Thoracic aorta (tissue), 2 donors: ENCODE measurements at places on chromosomes 16 and 17.

DNA sequence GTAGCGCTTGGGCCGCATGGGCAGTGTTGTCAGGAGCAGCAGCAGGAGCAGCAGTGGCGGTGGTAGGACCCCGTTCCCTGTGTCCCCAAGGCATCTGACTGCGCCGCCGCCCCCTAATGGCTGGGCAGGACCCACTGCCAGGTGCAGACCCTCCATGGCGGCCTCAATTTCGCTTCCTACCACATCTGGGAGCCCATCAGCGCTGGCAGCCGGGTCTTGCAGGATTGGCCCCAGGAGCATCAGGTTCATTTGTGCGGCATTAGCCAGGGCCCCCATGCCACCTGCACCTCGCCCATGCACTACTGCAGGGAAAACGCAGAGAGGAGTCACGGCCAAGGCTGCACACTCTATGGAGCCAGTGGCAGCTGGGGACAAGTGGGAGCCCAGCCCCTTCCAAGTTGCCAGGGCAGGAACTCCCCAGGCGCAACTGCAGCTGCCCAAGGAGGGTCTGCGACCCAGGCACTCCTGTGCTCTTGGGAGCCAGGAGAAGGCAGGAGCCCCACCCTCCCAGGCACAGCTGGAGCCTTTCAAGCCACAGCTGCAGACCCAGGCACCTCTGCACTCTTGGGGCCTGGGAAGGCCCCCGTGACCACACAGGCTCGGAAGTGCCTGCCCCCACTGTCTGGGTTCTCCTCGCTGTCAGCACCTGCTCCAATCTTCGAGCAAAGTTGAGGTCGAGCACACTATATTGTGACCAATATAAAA is 594.2 kb downstream of the KCNJ18 start:
- H3K27me3 ChIP-seq = no peaks in the 10 kb centered on the region
- H3K4me1 ChIP-seq = no peaks in the 10 kb centered on the region
- no peaks in the 10 kb centered on the region for H3K36me3 ChIP-seq
- H3K27ac ChIP-seq = no peak overlapping the region
- no peak overlapping the region for H3K4me3 ChIP-seq

- H3K4me3 ChIP-seq = no peak overlapping the region
- peaks cover 58% of the 10 kb centered on the region for H3K36me3 ChIP-seq
- no peaks in the 10 kb centered on the region for H3K4me1 ChIP-seq
These were observed 45.4 kb downstream of the COG7 start for GRCh38 chr16:23407436-23408127.

- no peak overlapping the region for H3K4me3 ChIP-seq
- peaks cover 53% of the 10 kb centered on the region for H3K36me3 ChIP-seq
- no peak overlapping the region for H3K27ac ChIP-seq
These were observed 18.8 kb downstream of the DHX38 start for GRCh38 chr16:72112452-72112792.

DNA sequence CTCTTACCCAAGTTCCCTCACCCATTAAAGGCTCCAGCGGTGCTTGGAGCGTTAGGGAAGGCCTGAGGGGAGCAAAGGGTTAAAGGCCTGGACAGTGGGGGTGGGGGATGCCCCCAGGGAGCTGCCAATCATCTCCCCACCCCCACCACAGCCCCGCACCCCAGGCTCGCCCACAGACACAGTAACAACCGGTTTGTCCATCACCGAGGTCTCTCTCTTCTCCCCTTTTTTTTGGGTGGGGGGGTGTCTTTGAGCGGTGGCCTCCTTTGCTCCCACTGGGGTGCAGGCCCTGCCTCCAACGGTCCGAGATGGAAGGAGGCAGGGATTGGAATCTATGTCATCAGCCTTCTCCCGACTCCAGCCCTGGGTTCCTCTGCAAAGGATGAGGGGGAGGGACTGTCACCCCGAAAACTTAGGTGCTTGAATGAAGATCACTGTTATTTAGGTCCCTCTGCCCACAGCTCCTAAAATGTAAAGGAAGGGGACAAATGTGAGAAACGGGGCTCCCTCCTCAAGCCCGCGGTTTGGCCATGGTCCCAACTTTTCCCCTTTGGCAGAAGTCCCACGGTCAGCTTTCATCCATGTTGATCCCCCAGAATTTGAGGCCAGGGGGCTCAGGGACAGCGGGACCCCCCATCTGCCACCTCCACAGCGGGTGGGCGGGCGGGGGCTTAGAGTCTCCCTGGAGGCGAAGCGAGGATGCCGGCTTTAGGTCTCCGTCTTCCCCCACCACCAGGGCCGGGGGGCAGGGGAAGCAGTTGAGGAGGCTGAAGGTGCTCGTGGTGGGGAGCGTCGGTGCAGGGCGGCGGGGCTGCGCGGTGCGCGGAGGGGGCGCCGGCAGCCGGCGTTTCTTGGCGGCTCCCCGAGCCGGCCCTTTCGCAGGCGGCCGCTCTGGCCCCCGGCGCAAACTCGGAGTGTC is 1.7 kb downstream of the EPOP start:
- H3K36me3 ChIP-seq = no peaks in the 10 kb centered on the region
- DNase-seq = no peak
- no peak overlapping the region for H3K27ac ChIP-seq
- peak overlapping the region; percentile 82 for H3K4me3 ChIP-seq
- peaks cover 10% of the 10 kb centered on the region for H3K4me1 ChIP-seq

- H3K36me3 ChIP-seq = peaks cover 3% of the 10 kb centered on the region
- H3K27ac ChIP-seq = no peak overlapping the region
- H3K27me3 ChIP-seq = no peaks in the 10 kb centered on the region
- no peak for DNase-seq
- H3K4me1 ChIP-seq = no peaks in the 10 kb centered on the region
These were observed 24.3 kb downstream of the CDK12 start for GRCh38 chr17:39485555-39485954.

GRCh38 chr17:78034429-78035091 is 76.1 kb downstream of the TNRC6C start:
- no peaks in the 10 kb centered on the region for H3K27me3 ChIP-seq
- peak overlapping the region; percentile 56 for H3K27ac ChIP-seq
- H3K4me3 ChIP-seq = no peak overlapping the region
- H3K36me3 ChIP-seq = peaks cover 6% of the 10 kb centered on the region
- H3K4me1 ChIP-seq = peaks cover 17% of the 10 kb centered on the region
- no peak for DNase-seq

- H3K27ac ChIP-seq = no peak overlapping the region
- no peak overlapping the region for H3K4me3 ChIP-seq
- H3K4me1 ChIP-seq = no peaks in the 10 kb centered on the region
- H3K36me3 ChIP-seq = no peaks in the 10 kb centered on the region
These were observed 14.2 kb upstream of the CCR7 start for GRCh38 chr17:40579471-40579870.

DNA sequence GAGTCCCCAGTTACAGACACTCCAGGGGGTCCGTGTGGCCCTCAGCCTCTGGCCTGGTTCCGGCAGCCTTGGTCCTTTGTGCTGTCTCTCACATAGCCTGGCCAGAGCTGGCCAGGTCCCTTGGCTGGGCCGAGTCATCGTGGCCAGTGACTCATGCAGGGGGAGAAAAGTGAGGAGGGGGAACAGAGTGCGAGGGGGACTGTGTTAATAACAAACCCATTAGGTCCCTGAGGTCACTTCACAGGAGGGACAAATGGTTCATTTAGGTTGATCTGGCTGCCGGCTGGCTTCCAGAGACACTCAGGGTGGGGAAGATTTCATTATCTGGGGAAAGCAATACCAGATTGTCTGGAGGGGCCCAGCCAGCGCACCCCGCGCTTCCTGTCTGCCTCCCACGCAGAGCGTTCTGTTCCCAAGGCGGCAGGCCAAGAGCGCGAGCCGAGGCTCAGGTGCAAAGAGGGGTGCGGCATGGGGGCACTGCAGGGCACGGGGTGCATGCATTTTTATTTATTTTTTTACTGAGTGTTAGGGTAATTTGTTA is 223.1 kb downstream of the SEC14L1 start:
- H3K4me1 ChIP-seq = peaks cover 37% of the 10 kb centered on the region
- no peaks in the 10 kb centered on the region for H3K27me3 ChIP-seq
- no peaks in the 10 kb centered on the region for H3K36me3 ChIP-seq

DNA sequence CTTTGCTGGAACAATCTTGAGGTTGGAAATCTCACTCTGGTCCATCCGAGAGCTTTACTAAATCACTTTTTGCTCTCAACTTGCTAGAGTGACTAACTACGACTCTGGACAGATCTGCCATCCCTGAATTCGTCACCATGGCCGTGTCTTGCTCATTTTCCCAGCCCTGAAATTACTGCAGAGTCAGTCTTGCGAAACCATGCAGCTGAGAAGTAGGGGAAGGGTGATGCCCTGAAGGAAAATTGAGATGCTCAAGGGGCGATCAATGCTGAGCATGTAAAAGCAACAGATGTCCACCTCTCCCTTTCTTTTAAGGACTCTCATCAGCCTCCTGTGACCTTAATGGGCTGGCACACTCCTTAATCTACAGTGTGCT is 18.8 kb downstream of the PCTP start:
- DNase-seq = no peak
- peaks cover 19% of the 10 kb centered on the region for H3K36me3 ChIP-seq
- no peak overlapping the region for H3K4me3 ChIP-seq
- no peaks in the 10 kb centered on the region for H3K4me1 ChIP-seq

GRCh38 chr16:57478396-57479204 is 7.7 kb downstream of the DOK4 start:
- H3K4me3 ChIP-seq = peak overlapping the region; percentile 74
- DNase-seq = no peak
- H3K27ac ChIP-seq = peak overlapping the region; percentile 79
- H3K4me1 ChIP-seq = peaks cover 54% of the 10 kb centered on the region
- H3K36me3 ChIP-seq = peaks cover 11% of the 10 kb centered on the region

GRCh38 chr17:4501295-4501949 is 2.7 kb downstream of the SPNS2 start:
- no peak for DNase-seq
- no peak overlapping the region for H3K4me3 ChIP-seq
- H3K36me3 ChIP-seq = no peaks in the 10 kb centered on the region

DNA sequence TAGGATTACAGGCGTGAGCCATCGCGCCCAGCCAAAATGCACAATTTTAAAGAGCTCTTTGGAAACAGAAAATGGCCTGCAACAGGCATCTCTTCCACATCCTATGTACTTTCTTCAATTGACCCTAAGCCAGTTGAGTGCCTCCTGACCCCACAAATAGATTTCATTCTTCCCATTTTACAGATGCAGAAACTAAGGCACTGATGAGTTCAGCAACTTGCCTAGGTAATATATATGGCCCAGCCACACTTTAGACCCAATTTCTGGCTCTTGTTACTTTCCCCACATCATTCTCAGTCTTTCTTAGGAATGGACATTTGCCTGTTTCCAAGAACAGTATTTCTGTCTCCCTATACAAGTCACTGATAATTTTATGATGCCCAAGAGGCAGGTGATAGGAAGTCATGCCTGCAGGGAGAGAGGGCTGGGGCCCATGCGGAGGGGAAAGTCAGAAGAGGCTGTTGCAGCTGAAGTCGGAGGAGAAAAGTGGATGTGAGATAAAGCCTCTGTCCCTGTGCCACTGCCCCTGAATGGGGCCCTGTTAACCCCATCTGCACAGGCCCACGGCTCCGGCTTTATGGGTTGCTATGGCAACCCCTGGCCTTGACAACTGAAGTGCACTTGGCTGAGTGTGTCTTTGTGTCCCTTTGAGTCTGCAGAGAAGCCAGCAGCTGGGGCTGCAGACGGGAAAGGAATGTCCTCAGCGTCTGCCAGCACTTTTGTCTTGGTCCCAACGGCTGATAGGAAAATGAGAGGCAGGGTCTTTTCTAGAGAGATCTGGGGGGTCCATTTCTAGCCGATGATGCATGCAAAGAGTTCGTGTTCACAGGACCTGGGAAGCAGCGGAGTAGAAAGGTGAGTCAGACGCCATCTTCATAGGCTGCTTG is 45.9 kb downstream of the ABAT start:
- no peaks in the 10 kb centered on the region for H3K4me1 ChIP-seq
- H3K4me3 ChIP-seq = no peak overlapping the region
- no peaks in the 10 kb centered on the region for H3K36me3 ChIP-seq
- H3K27ac ChIP-seq = no peak overlapping the region

DNA sequence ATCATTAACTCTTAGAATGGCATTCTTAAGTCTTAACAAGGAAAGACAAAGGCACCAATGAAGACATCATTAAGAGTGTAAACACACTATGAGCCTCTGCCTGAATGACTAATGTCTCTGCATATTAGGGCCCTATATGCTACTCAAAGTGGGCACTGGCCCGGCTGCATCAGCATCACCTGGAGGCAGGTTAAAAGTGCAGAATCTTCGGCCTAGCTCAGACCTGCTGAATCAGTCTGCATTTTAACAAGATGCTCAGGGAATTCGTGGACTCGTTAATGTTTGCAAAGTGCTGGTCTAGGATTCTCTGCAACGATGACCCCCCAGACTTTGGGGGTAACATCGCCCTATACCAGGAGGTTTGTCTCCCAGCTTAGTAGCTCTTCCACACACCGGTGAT is 6.7 kb downstream of the MPP3 start:
- no peak overlapping the region for H3K4me3 ChIP-seq
- H3K27me3 ChIP-seq = no peaks in the 10 kb centered on the region
- H3K4me1 ChIP-seq = no peaks in the 10 kb centered on the region

GRCh38 chr16:88977812-88978607 is 1.0 kb upstream of the CBFA2T3 start:
- no peak overlapping the region for H3K27ac ChIP-seq
- H3K4me3 ChIP-seq = no peak overlapping the region
- H3K27me3 ChIP-seq = no peaks in the 10 kb centered on the region
- DNase-seq = no peak
- H3K4me1 ChIP-seq = no peaks in the 10 kb centered on the region
- H3K36me3 ChIP-seq = no peaks in the 10 kb centered on the region
